ENCODE measurements at places on chromosomes 2 and 18.

DNA sequence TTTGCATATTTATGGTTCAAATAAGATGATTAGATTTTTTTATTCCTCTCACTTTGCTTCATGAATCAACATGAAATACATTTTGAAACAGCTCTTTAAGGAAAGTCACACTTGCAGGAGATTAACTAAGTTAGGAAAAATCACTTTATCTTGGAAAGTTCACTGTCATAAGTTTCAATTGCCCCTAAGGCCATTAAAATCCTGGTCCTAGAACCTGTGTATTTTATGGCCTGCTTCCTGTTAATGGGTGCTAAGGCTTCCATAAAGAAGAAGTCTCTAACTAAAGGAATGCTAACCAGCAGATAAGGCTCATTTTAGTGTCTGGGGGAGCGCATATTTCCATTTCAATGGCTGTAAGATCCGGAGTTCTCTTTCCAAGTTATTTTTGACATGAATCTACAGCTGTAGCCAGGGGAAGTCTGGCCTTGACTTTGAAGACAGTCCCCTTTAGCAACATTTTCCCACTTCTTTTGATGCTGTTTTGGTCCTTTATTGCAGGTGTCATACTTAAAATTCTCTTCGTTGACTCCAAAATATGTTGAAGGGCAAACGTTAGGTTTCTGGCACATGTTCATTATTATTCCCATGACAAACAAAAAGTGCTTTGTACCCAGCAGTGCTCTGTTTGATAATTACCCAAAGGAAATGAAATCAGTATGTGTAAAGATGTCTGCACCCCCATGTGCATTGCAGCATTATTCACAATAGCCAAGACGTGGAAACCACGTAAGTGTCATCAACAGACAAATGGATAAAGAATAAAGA lies 34.4 kb upstream of the SH3BP4 start:
- no peak for DNase-seq

GRCh38 chr2:108643261-108643849 lies 75.9 kb upstream of the RANBP2 start:
- no peak for DNase-seq

- DNase-seq, result peak; percentile 72
Measured at GRCh38 chr18:4394700-4395099, 60.4 kb downstream of the DLGAP1 start.

GRCh38 chr2:9095690-9096089 lies 92.2 kb upstream of the MBOAT2 start:
- DNase-seq, result no peak

DNA sequence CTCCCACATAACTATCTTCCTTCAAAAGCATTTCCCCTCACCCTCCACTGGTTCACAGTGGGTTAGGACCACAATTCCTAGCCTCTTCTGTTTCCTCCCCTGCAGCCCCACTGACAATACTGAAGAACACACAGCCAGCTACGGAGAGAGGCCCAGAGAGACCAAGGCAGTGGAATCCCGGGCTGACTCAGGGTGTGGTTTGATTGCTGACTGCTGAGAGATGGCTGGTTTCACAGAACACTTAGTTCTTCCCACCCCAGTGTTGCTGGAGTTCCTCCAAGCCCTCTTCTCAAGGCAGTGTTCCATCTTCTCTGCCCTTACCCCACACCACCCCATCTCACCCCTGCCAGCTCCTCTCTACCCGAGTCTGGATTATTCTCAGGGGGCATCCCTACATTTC lies 43.3 kb upstream of the ZFP36L2 start:
- no peak for DNase-seq

Measured in MM.1S (cell line).